M059J (cell line): ENCODE measurements at places on chromosomes 4 and X. TPM values are rescaled to one million over a fixed set of nuclear protein-coding genes. Genes with fewer than 3 reads are reported as not detected.

Gene STOX2
- total RNA-seq: under 0.01 and 0.20 TPM in 2 replicates

Gene NAP1L2
- 0.12 and 0.62 TPM in 2 replicates for total RNA-seq

Gene LRCH2
- total RNA-seq: 8.7 and 15.8 TPM in 2 replicates

Gene CFAP47
- 0.05 TPM in 1 of 2 replicates, not detected in the other for total RNA-seq

Gene PPP3CA
- total RNA-seq: 21.7 and 30.3 TPM in 2 replicates

Gene GAGE13
- not detected in 2 replicates for total RNA-seq

Gene SPACA5
- not detected in 2 replicates for total RNA-seq
